NCI-H748 treated with DMSO at 0.1 percent for 48 hours (cell line): ENCODE measurements at places on chromosomes 5 and 9.

GRCh38 chr5:42490831-42491230 lies 67.6 kb downstream of the GHR start:
- no peak for DNase-seq

GRCh38 chr9:107856633-107857032 lies 367.1 kb upstream of the KLF4 start:
- no peak for DNase-seq

DNA sequence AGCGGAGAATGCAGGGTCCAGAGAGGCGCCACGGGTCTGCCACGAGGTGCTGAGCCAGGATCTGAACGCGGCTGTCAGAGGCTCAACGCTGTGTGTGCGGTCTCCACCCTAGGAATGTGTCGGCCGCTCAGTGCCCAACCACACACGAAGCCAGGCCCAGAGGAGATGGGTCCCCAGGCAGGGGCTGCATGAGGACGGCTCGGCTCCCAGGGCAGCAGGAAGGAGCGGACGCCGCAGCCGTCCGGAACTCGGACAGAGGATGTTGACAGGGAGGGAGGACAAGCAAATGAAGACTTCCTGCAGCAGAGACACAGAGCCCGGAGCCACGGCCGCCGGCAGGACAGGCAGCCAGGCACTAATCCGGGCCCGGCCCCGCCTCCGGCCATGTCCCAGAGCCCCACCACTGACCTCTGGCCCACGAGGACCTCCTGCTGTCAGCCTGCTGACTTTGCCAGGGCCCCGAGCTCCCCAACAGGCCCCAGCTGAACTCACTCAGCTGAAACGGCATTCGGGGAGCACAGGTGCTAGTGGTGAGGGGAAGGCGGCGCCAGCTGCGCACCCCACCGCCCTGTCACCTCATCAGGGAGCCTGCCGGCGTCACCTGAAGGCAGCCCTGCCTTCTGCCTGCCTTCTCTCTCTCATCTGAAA lies 12.7 kb downstream of the VAV2 start:
- no peak for DNase-seq

- no peak for DNase-seq
Measured at GRCh38 chr5:38331831-38332230, 73.5 kb downstream of the EGFLAM start.

GRCh38 chr5:136047858-136048257 lies 19.1 kb downstream of the TGFBI start:
- no peak for DNase-seq
